ENCODE measurements at places on chromosomes 11 and 22.

- no peak for DNase-seq
Observed at GRCh38 chr11:46617972-46618314, 590 bp downstream of the ATG13 start.

DNA sequence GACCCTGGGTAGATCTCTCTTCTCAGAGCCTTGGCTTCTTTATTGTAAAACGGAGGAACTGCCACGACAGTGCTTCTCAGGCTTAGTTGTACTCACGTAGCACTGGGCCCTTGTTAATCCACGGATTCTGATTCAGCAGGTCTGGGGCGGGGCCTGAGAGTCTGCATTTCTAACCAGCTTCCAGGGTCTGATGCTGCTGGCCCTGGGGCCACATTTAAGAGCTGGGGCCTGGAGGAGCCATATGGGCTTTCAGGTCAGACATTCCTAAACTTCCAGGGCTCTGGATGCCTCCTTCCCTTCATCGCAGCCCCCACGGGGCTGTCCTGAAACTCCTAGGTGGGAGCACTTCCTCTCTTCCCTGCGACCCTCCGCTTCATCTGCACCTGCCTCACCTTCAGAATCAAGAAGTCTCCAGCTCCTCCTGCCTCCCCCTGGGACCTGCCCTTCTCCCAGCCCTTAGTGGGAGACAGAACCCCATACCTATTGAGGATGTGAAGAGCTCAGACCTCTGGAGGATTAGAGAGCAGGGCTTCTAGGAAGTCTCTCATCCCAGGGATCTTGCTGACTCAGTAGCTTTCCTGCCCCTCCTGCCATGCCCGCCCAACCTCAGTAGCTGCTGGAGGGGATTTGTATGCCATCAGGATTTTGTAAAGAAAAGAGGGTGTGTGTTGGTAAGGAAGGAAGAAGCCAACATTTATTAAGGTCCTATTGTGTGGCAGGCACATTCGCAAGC lies 92.5 kb downstream of the LRRC32 start:
- no peak for DNase-seq

- no peak for DNase-seq
Observed at GRCh38 chr11:104665641-104666040, 232.6 kb downstream of the CASP12 start.

DNA sequence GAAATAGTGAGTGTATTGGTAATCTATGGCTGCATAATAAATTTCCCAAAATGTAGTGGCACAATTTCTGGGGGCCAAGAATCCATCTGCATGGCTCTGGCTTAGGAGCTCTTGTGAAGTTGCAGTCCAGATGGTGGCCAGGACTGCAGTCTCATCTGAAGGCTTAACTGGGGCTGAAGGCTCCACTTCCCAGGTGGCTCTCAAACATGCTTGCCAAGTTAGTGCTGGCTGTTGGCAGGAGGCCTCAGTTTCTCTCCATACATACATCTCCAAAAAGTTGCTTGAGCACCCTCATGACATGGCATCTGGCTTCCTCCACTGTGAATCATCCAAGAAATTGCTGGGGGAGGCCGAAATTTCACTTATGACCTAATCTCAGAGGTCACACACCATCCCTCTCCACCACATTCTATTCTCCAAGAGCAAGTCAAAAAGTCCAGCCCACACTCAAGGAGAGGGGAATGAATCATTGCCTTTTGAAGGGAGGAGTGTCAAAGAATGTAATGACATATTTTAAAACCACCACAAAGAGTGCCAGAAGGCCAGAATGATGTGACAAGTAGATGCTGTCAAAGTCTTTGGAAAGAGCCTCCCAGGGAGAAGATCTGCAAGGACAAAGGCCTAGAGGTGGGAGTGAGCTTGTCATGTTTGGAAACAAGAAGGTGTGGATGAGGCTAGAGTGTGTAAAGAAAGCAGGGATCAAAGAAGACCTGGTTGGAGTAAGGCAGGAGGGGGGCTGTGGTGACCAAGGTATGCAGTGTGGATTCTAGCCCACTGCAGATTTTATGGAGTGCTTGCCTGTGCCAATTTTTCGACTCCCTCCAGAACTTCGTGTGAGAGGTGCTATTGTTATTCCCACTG lies 566.2 kb downstream of the MIAT start:
- DNase-seq, result peak; percentile 81

DNA sequence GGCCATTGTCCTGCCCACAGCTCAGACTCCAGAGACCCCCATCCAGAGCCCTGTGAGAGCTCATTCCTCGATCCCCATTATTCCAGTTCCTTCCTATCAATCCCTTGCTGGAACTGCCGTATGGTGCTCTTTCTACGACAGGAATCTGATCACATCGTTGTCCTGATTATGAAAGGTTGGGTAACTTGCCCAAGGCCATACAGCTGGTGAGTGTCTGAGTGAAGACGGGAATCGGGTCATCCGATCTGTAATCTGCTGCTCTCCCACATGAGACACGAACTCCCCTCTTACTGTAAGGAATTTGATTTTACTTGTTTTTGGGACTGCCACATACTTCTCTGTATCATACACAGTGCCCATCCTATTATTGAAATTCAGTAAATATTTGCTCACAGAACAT lies 149.1 kb downstream of the OPCML start:
- no peak for DNase-seq

DNA sequence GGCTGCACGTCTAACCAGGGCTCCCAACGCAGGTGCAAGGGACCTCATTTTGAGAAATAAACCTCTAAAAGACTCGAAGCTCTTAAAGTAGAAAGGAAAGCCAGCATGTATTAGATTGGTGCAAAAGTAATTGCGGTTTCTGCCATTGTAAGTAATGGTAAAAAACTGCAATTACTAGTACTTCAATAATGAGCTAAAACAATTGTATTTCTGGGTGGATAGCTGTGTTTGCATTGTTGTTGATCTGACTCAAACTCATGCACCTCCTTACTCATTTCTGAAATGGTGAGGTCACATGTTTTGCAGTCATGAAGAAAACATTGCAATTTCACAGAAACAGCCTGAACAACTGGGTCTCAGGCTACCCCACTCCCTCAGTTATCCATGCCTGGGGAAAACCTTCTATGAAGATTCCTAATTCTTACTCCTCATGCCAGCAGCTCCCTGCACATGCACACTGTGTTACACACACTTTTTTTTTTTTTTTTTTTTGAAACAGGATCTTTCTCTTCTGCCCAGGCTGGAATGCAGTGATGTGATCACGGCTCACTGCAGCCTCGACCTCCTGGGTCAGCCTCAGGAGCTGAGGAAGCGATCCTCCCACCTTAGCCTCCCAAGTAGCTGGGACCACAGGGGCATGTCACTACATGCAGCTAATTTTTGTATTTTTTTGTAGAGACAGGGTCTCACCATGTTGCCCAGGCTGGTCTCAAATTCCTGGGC lies 24.6 kb downstream of the VWCE start:
- DNase-seq, result no peak

GRCh38 chr11:33500861-33501479 lies 199.7 kb downstream of the C11orf91 start:
- DNase-seq, result peak; percentile 57
